ENCODE measurements at places on chromosomes 12 and 14. TPM values are rescaled to one million over a fixed set of nuclear protein-coding genes. Genes with fewer than 3 reads are reported as not detected.

Gene NTN4
- 334 TPM for total RNA-seq

Gene GARIN6
- total RNA-seq, result not detected

Gene INHBC
- not detected for total RNA-seq

Gene OAS1
- 31.3 TPM for total RNA-seq

Gene SLCO1B1
- total RNA-seq, result not detected

Gene GUCY2C
- total RNA-seq, result not detected

Gene DIP2B
- total RNA-seq, result 20.2 TPM

Gene OR5AU1
- not detected for total RNA-seq

Gene UNG
- total RNA-seq, result 23.3 TPM

Gene C12orf54
- total RNA-seq, result not detected

Gene KRT7
- total RNA-seq, result 66.4 TPM

Gene CFAP251
- total RNA-seq, result 1.1 TPM

Gene GCH1
- total RNA-seq, result 6.0 TPM

Gene RNF212B
- total RNA-seq, result not detected

Gene PAX9
- 0.06 TPM for total RNA-seq

Gene ZC2HC1C
- total RNA-seq, result 0.49 TPM

All from bladder microvascular endothelial cell (primary cell).